Activated CD8-positive, alpha-beta memory T cell treated with anti-CD3 and anti-CD28 coated beads, Interleukin-2, amount 50 U/mL, for 4 hours (primary cell): ENCODE measurements at places on chromosomes 5 and 9.

- no peak for DNase-seq
Observed at GRCh38 chr5:179413711-179414458, 68.6 kb upstream of the ADAMTS2 start.

DNA sequence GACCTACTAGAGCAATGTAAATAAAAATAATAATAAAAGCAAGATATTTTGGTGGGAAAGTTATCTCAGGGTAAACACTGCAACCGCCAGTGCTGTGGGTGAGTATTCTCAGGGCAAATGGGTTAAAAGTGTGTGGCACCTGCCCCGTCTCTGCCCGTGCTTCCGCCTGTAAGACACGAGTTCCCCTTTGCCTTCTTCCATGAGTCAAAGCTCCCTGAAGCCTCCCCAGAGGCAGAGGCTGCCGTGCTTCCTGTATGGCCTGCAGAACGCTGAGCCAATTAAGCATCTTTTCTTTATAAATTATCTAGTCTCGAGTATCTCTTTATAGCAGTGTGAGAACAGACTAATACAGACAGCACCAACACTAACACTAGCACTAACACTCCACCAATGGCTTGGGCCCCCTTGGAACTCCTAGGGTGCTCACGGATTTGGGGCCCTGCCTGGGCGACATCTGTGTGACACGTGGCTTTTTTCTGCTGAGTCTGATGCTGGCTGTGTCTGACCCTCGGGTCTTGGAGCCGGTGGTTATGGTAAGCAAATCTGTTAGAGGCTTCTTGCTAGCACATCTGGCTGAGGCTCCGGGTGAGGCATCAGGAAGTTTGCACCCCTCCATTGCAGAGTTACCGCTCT lies 10.6 kb downstream of the PLEKHG4B start:
- DNase-seq, result no peak

DNA sequence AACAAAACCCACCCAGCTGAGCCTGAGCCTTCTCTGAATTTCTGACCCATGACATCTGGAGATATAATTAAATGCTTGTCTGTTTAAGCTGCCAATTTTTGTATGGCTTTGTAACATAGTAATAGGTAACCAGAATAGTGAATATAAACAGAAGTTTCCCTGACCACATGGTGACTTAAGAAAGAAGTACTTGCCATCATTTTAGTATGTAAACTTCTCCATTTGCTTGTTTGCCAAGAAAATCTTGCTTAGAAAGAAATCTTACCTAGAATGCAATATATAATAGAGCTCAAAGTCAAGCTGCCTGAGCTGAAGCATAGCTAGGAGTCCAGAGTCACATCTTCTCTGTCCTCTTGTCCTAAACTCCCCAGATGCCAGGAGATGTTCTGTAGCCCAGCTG lies 117.0 kb downstream of the PCSK1 start:
- DNase-seq, result no peak

DNA sequence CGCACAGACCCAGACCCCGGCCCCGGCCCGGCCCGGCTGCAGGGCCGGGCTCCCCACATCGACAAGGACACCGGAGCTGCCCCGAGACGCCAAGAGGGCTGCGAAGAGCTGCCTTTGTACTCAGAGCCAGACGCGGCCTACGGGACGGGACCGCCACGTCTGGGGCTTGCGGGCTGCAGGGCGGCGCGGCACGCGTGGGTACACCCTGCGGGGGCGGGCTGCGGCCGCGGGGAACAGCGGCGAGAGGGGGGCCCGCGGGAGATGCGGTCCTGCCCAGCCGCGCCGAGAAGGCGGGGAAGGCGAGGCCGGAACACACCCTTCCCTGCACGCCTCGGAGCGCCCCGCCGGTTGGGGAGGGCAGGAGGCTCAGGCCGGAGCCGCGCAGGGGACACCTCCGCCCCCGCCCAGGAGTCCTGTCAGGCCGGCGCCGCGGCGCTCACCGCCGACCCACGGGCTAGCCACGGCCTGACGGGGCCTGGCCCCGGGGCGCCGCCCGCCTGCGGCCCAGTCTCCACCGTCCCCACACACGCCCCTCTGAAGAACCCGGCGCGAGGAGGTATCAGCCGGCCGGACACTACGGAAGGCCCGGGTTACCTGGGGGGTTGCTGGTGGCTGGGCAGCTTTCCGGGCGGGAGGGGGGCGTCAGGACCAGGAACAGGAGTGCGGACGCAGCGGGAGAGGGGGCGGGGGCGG lies 478 bp downstream of the RAB14 start:
- DNase-seq, result peak; percentile 58

GRCh38 chr5:107518190-107518589 lies 152.5 kb downstream of the EFNA5 start:
- DNase-seq, result no peak

DNA sequence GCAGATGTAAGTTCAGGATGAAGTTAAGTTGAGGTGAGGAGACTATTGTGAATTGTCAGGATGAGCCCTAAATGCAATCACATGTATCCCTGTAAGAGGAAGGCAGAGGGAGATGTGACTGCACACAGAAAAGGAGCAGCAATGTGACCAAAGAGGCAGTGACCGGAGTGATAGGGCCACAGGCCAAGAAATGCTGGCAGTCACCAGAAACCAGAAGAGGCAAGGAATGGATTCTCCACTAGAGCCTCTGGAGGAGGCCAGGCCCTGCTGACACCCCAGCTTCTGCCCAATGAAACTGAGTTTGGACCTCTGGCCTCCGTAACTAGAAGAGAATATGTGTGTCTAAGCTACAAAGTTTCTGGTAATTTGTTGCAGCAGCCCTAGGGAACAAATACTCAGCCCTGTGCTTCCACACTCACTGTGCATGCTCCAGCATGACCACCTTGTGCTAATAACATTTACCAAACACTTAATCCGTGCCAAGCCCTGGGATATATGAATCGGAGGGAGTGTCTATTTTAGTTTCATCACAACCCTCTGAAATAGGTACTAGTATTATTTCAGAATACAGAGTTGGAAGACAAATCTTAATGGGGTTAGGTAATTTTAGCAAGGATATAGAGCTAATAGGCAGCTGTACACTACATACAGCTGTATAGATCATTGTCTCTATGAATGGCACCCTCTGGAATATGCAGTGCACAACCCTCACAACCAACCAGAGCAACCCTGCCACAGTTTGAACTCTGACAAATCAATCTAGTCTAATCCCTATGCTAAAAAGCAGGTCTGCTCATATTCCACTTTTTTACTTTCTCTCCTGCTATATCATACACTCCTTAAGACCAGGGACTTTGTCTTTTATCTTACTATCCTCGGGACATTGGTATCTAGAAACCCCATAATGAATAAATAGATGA lies 7.8 kb upstream of the GPX8 start:
- no peak for DNase-seq

DNA sequence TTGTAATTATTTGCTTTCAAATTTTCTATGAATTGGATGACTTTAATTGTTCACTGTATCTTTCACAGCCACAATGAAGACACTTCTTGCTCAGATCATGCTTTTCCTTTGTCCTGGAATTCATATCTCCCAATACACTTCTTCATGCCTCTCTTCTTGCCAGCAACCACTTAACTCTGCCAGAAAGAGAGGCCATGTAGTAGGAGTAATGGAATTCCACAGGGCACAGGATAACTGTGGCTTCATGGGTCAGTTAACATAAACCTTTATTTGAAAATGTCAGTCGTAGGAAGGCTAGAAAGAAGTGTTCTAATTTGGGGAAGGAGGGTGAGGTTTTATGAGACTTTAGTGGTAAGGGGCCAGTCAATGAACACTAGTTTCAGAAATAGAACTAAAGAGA lies 190.3 kb downstream of the TMEM167A start:
- DNase-seq, result no peak

- DNase-seq, result no peak
Observed at GRCh38 chr5:146840016-146840415, 38.5 kb downstream of the PPP2R2B start.

GRCh38 chr5:143435210-143435657 lies 31.7 kb upstream of the NR3C1 start:
- peak; percentile 19 for DNase-seq

DNA sequence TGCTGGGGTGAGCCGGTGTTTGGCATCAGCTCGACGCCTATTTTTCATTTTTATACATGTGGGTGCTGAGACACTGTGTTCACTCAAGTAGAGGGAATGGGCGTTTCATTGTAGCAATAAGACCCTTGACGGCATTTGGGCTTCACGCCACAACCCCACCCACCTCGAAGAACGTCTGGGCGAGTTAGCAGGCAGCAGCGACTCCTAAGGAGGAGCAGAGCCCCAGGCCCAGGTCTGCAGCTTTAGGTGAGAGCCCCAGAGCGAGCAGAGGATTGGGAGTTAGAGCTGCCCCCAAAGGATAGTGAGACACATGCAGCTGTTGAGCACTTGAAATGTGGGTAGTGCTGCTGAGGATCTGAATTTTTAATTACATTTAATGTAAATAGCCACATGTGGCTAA lies 1.6 kb upstream of the ZFP62 start:
- DNase-seq, result no peak

DNA sequence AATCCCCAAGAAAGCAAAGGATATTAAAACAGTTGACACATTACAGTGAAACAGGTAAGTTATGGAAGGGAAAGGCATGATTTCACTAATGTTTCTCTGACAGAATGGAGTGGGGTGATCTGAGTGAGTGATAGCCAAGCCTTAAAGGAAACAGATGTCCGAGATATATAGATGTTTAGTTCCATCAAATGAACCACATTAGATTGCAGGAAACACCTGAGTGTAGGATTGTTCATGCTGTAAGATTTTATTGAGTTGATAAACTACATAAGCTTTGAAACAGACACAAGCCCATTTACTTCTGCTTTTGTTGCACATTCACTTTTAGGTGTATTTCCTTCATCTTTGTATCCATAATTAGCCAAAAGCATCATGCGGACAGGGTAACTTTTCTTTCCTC lies 167.1 kb upstream of the PPP1R2B start:
- no peak for DNase-seq

DNA sequence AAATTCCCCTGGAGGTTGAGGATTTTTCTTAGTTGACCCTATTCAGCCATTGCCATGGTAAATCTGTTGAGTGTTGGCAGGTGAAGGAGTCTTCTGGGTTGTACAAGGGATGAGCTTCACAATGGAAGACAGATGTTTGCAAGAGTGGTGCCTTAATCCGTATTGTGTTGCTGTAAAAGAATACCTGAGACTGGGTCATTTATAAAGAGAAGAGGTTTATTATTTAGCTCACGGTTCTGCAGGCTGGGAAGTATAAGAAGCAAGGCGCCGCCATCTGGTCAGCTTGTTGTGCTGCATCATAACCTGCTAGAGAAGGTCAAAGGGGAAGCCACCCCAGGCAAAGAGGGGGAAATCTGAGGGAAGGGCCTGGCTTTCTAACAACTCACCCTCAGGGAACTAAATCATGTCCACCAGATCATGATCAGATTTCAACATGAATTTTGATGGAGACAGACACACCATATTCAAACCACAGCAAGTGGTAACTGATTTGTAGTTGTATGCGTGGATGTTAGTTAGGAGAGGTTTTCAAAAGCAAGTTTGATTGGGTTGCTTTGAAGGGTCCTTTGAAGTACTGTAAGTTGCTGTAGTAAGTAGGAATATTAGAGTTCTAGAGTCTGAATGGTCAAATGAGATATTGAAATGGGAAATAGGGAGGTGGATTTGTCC lies 2.5 kb downstream of the TNPO1 start:
- DNase-seq, result peak; percentile 51
